Activated naive CD8-positive, alpha-beta T cell treated with anti-CD3 and anti-CD28 coated beads for 36 hours (primary cell): ENCODE measurements at places on chromosomes 5 and 9. TPM values are rescaled to one million over a fixed set of nuclear protein-coding genes. Genes with fewer than 3 reads are reported as not detected.

- no peak for DNase-seq
Observed at GRCh38 chr5:149794487-149794971, 64.4 kb downstream of the PPARGC1B start.

DNA sequence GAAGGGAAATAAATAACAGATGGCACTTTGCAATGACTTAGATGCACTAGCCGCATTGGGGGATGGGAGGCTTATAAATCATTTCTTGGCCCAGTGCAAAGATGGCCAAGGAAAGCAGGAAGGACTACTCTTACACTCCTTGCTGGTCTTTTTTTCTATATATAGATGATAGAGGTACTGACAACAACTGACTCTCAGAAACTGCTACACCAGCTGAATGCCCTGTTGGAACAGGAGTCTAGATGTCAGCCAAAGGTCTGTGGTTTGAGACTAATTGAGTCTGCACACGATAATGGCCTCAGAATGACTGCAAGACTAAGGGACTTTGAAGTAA is 1.7 kb downstream of the CCNG1 start:
- DNase-seq, result no peak

- DNase-seq, result peak; percentile 54
Observed at GRCh38 chr5:157143127-157143971, 684 bp upstream of the MED7 start.

DNA sequence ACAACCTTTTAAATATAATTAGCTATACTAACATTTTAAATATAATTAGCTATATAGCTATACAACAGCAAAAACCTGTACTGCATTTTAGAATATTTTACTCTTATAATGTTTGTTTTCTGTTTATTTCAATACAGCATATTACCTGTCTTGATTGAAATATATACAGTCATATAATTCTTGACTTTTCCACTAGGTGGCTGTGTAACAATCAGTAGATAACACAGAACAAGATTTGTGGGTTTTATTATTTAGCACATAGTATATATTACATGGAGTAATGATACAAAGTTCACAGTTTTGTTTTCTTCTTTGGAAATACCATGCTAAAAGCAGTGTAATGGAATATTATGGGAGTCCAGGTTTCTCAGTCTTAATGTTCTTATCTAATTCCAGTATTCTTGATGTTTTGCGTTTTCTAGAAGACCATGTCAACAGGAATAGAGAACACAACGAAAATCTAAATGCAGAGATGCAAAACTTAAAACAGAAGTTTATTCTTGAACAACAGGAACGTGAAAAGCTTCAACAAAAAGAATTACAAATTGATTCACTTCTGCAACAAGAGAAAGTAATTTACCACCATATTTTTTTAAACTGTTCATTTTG is 13.3 kb downstream of the HMMR start:
- DNase-seq, result no peak

- no peak for DNase-seq
Observed at GRCh38 chr9:27763831-27764230, 190.6 kb upstream of the C9orf72 start.

- DNase-seq, result no peak
Observed at GRCh38 chr9:87518702-87519335, 21.2 kb downstream of the DAPK1 start.

GRCh38 chr9:109422641-109423040 is 75.5 kb downstream of the PTPN3 start:
- no peak for DNase-seq

- DNase-seq, result no peak
Observed at GRCh38 chr5:132773114-132773513, 3.9 kb downstream of the SEPTIN8 start.

GRCh38 chr5:151259931-151260330 is 6.9 kb downstream of the GM2A start:
- no peak for DNase-seq

GRCh38 chr5:34551911-34552433 is 104.2 kb upstream of the RAI14 start:
- DNase-seq, result no peak

The NACC2 gene
- 5.6 TPM for total RNA-seq

The OTP gene
- not detected for total RNA-seq

The IL5 gene
- not detected for total RNA-seq

The PTGS1 gene
- total RNA-seq, result 0.47 TPM

The KCNN2 gene
- total RNA-seq, result not detected
